ENCODE measurements at places on chromosomes 11 and 22.
A peak's percentile ranks its signal among the peaks of the same experiment; 100 is the strongest.

DNA sequence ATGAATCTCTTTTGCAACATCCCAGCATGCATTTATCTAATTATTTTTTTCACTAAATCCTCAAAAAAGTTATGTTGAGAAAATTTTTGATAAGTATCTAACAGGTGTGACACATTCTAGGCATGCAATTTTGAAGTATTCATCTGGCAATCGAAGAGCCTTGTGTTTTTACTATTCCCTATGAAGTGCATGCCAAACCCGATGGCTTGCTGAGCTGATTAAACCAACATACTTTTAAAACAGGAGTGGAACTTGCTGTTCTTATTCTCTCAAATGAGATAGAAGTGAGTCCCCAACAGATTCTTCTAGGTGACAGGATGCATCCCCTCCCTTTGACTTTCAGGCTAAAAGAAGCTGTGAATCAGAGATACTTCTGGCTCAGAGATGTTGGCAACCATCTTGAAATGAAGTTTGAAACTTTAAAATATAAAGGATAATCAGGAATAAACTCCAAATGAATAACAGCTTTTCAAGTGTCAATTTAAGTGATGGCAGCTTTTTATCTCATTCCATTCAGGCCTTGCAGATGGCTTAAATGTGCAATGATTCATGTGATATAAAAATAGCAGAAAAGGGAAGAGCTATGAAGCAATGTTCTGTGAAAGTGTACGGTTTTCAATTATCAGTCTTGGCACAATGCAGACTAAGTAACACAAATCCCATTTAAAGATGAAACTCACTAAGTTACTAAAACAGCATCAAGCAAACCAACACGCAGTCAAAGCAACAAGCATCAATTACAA is 67.7 kb downstream of the APOL5 start:
- no peak for DNase-seq

DNA sequence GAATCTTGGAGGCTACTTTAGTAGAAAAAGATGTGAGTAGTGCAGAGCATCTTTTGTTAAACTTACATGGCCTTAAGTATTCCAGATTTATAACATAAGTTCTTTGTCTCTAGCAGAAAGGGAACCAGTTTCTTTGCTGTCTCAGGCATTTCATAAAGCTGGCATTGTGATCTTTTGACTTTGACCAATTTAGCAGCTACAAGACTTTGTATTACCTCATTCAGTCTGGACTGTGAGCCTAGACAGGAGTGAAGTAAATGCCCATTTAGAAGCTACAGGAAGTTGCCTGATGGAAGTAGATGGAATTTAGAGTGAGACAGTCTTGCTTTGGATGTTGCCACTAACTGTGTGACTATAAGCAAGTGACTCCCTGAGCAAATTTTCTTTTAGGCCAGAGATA is 25.7 kb upstream of the GLYAT start:
- no peak for DNase-seq

GRCh38 chr22:19933341-19934241 is 8.0 kb upstream of the COMT start:
- DNase-seq, result no peak

GRCh38 chr11:121473064-121473777 is 20.5 kb upstream of the SORL1-AS1 start:
- no peak for DNase-seq

DNA sequence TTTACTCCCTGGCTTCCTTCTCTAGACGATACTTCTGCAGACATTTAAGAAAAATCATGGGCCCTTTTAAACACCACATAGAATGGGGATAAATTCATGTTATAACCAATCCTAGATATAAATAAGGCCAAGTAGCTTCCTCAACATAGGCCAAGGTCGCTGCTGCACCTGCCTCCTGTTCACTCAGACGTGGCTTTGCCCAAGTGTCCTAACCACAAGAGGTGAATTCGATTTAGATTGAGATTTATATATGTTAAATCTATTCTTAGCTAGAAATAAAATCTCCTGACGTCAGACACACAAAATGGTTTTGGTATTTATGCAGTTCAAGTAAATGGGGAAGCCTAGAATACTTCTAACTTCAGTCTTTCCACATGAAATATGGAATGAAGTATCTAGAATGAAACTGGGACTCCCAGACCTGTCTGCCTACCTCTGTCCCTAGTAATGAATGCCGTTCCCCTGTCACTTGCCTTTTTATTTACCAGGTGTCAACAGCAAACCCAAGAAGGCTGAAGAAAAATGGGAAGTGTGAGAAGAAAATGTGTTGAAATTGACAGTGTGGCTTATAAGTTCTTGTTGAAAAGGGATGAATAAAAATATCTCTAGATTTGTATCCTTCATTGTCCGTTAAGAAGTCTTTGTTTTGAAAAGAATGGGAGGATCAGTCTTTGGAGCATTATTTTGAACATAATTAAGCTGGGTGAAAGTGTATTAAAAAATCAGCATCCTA is 131.8 kb downstream of the HIPK3 start:
- no peak for DNase-seq

DNA sequence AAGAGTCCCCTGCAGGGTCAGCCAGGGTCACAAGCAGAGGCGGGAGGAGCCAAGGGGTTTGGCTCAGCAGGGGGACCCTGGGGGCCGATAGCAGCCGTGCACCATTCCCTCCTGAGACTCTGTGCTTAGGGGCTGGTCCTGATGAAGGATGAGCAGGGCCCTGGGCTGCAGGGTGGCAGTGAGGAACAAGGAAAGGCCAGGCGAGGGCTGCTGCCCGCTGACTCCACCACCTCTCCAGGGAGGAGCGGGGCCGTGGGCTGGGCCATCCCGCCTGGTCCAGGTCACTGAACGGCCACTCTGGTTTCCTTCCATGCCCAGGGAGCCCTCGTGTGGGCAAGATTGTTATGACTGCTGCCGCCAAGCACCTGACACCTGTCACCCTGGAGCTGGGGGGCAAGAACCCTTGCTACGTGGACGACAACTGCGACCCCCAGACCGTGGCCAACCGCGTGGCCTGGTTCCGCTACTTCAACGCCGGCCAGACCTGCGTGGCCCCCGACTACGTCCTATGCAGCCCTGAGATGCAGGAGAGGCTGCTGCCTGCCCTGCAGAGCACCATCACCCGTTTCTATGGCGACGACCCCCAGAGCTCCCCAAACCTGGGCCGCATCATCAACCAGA is 9.2 kb upstream of the NDUFS8 start:
- no peak for DNase-seq

- DNase-seq, result peak; percentile 1
Measured at GRCh38 chr11:123268156-123268555, 73.1 kb upstream of the CLMP start.

DNA sequence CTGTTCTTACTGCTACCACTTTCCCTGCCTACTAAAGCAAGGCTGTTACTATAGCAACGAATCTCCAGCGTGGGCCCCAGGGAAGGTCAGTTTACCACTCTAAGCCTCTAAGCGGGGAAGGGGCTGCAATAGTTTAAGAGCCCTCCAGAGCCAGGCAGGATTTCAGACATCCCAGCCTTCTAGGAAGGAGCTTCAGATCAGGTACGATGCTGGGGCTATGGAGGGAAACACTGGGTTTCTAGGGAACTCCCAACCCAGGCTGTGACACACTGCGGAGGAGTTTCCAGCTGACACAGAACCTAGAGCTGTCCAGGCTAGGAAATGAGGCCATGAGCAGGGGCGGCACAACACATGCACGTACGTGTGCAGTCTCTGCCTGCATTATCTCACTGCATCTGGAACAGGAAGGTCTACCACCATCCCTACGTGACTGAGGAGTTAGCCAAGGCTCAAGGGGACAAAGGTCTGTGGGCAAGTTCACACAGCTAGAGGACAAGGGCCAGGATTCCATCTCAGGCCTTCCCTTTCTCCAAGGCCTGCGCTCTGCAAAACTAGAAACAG is 20.4 kb downstream of the HPS4 start:
- no peak for DNase-seq

GRCh38 chr11:125426818-125427528 is 69.1 kb downstream of the FEZ1 start:
- DNase-seq, result no peak

- DNase-seq, result no peak
Measured at GRCh38 chr22:19807914-19808872, 46.5 kb downstream of the GNB1L start.

- no peak for DNase-seq
Measured at GRCh38 chr11:43366677-43367076, 8.0 kb downstream of the TTC17 start.

DNA sequence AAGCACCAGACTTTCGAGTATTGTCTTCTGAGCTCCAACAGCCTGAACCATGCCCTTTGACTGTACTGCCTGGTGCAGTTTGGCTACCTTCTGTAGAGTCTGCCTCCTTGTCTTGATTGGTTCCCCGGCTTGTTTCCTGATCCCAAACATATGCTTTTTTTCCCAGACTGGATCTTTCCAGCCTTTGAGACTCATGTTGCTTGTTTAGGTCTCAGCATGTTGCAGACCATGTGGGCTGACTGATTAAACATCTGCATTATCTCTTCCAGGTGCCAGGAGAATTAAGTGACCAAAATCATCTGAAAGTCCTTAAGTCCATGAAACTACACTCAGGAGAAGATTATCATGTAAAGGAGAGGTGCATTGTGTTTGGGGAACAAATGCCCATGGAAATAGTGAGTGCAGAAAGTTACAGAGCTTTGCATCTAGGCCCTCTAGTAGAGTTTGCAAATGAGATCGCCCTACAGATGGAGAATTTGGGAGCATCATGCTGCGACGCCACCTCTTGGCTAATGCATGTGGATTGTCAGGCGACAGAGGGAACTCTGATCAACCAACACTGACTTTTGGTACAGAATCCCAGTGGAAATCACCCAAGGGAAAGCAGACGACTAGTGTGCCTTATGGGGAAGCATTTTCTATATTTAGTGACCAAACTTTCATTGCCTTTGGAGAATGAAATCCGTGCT is 188.8 kb downstream of the BLID start:
- no peak for DNase-seq

DNA sequence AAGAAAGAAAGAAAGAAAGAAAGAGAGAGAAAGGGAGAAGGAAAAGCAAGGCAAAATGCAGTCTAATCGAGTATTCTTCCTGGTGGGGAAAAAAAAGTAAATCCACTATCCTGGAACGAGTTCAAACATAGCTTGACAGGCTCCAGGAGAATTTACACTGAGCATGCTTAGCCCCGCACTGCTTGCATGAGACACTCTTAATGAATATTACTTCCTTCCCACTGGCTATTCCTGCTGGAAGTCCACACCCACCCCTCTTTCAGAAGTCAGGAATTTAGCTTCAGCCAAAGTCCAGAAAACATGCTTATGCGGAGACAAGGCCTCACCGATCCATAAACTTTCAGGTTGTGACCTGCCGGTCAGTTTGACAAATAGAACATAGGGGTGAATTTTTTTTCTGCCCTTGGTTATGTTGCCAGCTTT is 251.8 kb upstream of the BLID start:
- no peak for DNase-seq

DNA sequence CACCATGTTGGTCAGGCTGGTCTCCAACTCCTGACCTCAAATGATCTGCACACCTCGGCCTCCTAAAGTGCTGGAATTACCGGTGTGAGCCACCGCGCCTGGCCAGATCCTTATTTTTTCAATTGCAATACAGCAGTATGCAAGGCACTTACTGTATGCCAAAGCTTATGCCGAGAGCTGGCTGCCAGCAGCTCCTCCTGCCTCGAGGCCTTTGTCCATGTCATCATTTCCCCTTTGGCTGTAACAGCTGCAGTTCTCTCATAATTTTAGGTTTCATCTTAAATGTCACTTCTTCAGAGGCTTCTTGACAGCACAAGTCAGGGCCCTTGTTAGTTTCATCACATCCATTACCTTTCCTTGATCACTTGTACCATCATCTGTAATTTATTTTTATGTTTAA is 1.5 kb upstream of the SREBF2 start:
- no peak for DNase-seq

DNA sequence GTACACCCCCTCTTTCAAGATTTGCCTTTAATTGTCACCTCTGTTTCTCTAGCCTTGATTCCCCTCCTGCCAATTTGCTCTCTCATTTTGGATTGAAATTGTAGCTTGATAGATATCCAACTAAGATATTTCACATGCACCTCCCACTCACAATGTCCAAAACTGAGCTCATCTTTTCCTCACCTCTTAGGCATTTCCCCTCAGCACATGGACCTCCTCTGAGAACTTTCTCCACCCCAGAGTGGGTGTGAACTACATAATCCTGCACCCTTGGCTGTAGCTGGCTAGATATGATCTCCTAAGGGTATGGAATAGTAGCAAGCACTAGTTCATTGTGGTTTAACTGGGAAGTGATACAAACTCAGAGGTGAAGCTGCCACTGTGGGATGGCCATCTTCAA is 91.5 kb upstream of the SESN3 start:
- no peak for DNase-seq

- no peak for DNase-seq
Measured at GRCh38 chr22:33105501-33105911, 47.3 kb upstream of the SYN3 start.

- peak; percentile 98 for DNase-seq
Measured at GRCh38 chr11:62709247-62710000, 1.9 kb downstream of the GNG3 start.

GRCh38 chr22:28958611-28959010 is 75.2 kb downstream of the ZNRF3 start:
- no peak for DNase-seq

Data from NCI-H1436 (cell line).